ENCODE measurements at places on chromosomes 12 and 14.

DNA sequence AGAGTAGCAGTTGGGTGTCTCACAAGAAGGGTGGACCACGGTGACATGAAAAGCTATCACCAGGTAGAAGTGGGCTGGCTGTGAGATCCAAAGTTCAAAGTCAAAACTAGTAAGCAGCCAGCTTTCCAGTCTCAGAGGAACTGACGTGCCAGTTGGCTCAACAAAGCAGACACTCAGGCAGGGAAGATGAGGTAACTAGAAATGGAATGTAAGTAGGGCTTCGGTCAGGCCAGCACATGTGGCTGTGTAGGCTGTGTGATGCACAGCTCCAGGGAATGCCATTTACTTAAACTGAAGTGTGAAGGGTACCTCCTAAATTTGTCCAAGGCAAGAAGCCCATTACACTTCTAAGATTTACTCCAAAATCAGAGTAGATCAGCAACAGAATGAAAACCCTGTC lies 43.6 kb downstream of the PTPRR start:
- DNase-seq: no peak

DNA sequence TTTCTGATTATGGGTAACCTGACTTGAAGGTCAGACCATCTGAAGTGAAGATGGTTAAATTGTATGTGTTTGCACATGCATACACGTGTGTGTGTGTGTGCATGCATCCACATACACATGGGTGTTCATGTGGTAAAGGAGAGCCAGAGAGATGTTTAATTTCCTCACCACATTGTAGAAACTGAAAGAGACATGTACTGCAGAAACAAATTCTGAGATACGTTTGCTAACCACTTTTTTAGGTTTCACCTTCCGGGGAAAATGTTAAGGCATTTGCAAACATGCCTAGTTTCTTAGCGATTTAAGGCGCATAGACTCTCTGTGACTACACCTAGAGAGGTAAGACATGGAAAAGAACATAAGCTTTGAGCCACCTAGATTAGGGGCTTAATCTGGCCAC lies 362.9 kb downstream of the RAD51B start:
- DNase-seq: no peak

DNA sequence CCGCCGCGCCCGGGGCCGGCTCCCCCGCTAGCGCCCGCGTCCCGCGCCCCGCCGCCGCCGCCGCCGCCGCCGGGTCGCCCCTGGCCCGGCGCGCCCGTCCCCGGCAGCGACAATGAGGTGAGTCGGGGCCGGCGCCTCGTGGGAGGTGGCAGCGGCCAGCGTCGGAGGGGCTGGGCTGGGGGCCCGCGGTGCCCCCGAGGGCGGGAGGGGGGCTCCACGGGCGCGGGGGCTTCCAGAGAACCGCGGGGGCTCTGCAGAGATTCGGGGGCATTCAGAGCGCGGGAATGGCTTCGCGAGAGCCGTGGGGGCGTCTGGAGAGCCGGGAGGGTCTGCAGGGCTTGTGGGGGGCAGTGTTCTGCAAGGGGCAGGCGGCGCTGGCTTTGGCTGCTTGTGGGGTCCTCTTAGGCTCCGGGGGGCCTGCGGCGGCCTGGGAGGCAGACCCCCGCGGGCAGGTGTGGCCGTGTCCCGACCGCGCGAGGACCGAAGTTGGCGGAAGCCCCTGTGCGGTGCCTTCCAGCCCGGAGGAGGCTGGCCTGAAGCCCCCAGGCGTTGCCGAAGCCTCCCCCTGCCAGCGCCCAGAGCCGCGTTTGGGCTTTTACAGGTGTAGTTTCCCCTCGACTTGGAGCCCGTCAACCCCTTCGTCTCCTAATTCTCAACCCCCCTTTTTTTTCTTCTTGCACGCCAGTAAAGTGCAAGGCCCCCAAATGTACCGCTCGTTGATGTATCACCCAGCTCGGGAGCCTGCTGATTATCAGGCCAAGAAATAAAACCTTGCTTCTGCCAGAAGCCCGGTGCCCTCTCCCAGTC lies 93.1 kb upstream of the EVL start:
- DNase-seq: peak; percentile 75

GRCh38 chr14:95651821-95652583 lies 34.2 kb upstream of the TCL1B start:
- no peak for DNase-seq

DNA sequence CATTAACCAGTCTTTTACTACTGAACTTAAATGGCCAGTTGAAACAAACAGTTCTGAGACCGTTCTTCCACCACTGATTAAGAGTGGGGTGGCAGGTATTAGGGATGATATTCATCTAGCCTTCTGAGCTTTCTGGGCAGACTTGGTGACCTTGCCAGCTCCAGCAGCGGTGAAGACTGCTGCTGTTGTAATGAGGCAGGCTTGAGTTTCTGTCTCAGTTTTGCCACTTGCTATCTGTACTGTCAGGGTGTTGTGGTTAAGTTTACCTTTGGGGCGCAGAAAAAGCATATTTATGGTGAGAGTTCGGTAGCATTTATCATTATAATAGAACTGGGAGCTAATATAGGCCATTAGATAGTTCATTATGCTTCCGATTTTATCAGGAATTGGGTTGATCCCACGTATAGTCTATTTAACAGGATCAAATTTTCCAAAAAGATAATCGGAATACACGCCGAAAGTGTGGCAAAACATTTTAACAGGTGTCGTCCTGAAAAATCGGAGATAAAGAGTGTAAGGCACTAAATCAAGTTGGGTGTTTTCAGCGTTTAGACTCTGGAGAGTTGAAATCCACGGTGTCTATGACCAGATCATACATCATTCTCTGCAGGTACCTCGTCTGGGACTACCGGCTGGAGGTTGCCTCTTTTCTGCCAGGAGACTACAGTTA lies 688 bp upstream of the NECAP1 start:
- no peak for DNase-seq

DNA sequence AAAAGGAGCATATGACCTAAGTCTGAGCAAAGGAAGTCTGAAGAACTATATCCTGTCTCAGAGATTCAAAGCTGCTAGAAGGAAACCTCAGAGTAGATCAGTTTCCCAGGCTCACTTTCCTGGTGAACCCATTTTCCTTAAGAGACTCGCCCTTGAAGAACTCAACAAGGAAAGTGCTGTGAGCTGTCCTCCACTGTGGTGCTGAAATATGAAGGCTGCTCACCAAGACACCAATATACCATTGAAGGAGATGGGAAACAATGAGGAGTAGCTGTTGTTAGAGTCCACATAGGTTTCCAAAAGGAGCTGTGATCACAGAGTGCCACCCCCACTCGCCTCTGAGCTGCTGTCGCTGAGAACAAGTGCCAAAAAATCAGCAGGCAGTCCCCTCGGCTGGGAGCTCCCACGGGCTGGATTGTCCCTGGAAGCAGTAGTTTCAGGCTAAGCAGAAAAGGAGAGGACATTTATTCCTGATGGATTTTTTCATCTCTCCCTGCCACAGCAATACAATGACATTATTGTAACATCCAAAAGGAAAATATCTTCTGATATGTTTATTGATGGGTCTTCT lies 282.1 kb downstream of the RPS29 start:
- peak; percentile 73 for DNase-seq

DNA sequence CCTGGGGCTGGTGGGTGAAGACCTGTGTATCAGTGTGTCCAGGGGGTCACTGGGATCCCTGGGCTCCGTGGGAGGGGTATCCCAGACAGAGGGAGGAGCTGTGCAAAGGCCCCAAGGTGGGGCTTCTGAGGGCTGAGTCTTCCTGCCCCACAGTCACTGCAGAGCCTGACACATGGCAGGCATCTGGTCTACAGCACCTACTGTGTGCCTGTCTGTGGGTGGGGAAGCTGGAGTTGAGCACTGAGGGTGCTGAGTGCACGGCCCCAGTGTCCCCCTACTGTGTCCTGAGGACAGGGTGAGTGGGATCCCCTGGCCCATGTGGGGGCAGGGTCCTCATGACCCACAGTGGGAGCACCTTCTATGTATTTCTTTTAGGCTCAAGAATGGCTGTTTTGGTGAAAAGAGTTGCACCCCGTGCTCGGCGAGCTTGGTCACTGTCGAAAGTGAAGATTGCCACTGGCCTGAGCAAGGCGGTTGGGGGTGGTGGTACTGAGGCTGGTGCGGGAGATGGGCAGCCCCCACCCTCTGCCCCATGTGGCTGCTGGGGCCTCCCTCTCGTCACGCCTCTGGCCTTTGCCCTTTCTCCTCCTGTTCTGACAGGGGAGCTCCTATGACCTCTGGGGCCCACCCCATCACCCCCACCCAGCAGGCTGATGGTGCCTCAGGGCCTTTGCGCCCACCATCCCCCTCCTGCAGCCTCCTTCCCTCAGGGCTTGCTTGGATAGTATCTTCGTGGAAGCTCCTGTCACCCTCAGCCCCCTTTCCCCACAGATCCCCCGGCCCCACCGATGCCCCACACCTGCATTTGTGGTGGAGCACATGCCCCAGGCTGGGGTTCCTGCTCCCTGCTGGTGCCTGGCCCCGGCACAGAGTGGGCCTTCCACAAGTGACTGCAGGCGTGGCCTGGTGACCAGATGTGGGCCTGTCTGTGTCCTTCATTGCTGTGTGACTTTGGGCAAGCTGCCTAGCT lies 55.8 kb downstream of the BEGAIN start:
- DNase-seq: no peak

All from neural progenitor cell (in vitro differentiated cells).